ENCODE measurements at places on chromosomes 6 and 20.

GRCh38 chr20:43514648-43514999 lies 7.1 kb downstream of the L3MBTL1 start:
- peak overlapping the region; percentile 95 for H3K4me3 ChIP-seq
- H3K4me1 ChIP-seq, result peaks cover 4% of the 10 kb centered on the region
- H3K27ac ChIP-seq, result peak overlapping the region; percentile 93
- H3K36me3 ChIP-seq, result peaks cover 8% of the 10 kb centered on the region

- peak overlapping the region; percentile 76 for H3K27ac ChIP-seq
- no peaks in the 10 kb centered on the region for H3K27me3 ChIP-seq
- peaks cover 56% of the 10 kb centered on the region for H3K36me3 ChIP-seq
- H3K4me3 ChIP-seq, result peak overlapping the region; percentile 82
- DNase-seq, result no peak
- H3K4me1 ChIP-seq, result peaks cover 51% of the 10 kb centered on the region
Observed at GRCh38 chr20:41030061-41030460, 1.4 kb downstream of the TOP1 start.

- no peak overlapping the region for H3K4me3 ChIP-seq
- no peaks in the 10 kb centered on the region for H3K4me1 ChIP-seq
- DNase-seq, result no peak
- H3K27ac ChIP-seq, result no peak overlapping the region
- H3K36me3 ChIP-seq, result no peaks in the 10 kb centered on the region
Observed at GRCh38 chr6:169974663-169975062, 223.2 kb downstream of the ERMARD start.

- peaks cover 8% of the 10 kb centered on the region for H3K4me1 ChIP-seq
- H3K36me3 ChIP-seq, result no peaks in the 10 kb centered on the region
- no peak for DNase-seq
- H3K4me3 ChIP-seq, result no peak overlapping the region
- no peak overlapping the region for H3K27ac ChIP-seq
Observed at GRCh38 chr20:54343099-54343498, 132.3 kb upstream of the DOK5 start.

- H3K27me3 ChIP-seq, result peaks cover 7% of the 10 kb centered on the region
- H3K27ac ChIP-seq, result no peak overlapping the region
- H3K4me1 ChIP-seq, result no peaks in the 10 kb centered on the region
Observed at GRCh38 chr6:3561725-3562124, 104.9 kb upstream of the SLC22A23 start.

GRCh38 chr6:12126051-12126450 lies 113.9 kb downstream of the HIVEP1 start:
- no peak overlapping the region for H3K4me3 ChIP-seq
- H3K27me3 ChIP-seq, result no peaks in the 10 kb centered on the region
- DNase-seq, result no peak
- no peak overlapping the region for H3K27ac ChIP-seq
- H3K4me1 ChIP-seq, result peaks cover 37% of the 10 kb centered on the region

DNA sequence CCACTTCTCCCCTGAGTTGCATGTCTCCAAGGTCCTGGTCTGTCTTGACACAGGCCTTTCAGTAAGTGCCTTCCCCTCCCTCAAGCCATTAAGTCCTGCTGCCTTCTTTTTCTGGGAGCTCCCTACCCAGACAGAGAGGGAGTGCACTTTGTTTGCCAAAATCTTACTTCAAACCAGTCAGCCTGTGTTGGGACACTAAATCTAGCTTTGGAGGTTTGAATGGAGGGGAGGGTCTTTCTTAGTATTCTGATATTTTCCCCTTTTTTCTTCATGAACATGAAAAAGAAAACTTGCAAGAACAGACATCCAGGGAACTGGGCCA lies 170.7 kb upstream of the PMEPA1 start:
- no peak overlapping the region for H3K27ac ChIP-seq
- no peaks in the 10 kb centered on the region for H3K36me3 ChIP-seq
- no peaks in the 10 kb centered on the region for H3K4me1 ChIP-seq
- no peak for DNase-seq
- H3K4me3 ChIP-seq, result no peak overlapping the region

GRCh38 chr20:57907131-57908000 lies 197.6 kb upstream of the PMEPA1 start:
- H3K36me3 ChIP-seq, result no peaks in the 10 kb centered on the region
- H3K4me1 ChIP-seq, result peaks cover under 1% of the 10 kb centered on the region
- H3K4me3 ChIP-seq, result no peak overlapping the region
- peaks cover 17% of the 10 kb centered on the region for H3K27me3 ChIP-seq

DNA sequence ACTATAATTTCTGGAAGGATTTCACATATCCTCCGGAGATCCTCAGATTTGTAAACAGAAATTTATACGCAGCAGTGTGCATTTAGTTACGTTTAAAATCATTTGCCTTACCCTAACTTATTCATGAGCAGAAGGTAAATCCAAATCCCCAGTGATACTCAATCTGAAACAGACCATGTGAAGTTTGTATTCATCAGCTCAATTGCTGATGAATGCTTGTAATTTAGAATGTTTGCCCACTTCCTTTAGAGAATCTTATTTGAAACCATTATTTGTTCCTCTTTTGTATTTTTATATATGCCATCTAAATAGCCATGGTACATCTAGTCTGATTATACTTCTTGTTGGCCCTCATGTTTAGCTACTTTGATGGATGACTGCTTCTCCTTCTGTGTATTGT lies 15.4 kb downstream of the TAAR1 start:
- no peak overlapping the region for H3K4me3 ChIP-seq
- H3K27me3 ChIP-seq, result peaks cover 31% of the 10 kb centered on the region
- peaks cover 5% of the 10 kb centered on the region for H3K4me1 ChIP-seq
- no peak for DNase-seq

- H3K4me1 ChIP-seq, result peaks cover 22% of the 10 kb centered on the region
- no peak for DNase-seq
- peaks cover 72% of the 10 kb centered on the region for H3K27me3 ChIP-seq
Observed at GRCh38 chr20:49320460-49320859, 42.6 kb upstream of the ZNFX1 start.

DNA sequence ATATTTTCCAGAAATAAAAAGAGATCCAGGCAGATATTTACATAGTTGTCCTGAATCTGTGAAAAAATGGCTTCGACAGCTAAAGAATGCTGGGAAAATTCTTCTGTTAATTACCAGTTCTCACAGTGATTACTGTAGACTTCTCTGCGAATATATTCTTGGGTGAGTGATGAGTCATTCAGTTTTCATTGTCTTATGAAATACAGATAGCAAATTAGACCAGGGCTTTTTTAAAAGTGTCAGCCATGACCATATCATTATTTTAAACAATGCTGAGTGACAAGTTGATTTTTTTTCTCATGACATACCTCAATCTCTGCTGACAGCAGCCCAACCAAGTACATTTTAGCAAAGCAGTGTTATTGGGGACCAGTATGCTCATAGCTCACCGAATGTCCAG lies 32.8 kb downstream of the TSPYL4 start:
- no peaks in the 10 kb centered on the region for H3K4me1 ChIP-seq
- no peak for DNase-seq
- H3K27ac ChIP-seq, result no peak overlapping the region
- H3K27me3 ChIP-seq, result no peaks in the 10 kb centered on the region
- no peak overlapping the region for H3K4me3 ChIP-seq

GRCh38 chr20:33418033-33418432 lies 16.7 kb upstream of the CDK5RAP1 start:
- no peak overlapping the region for H3K27ac ChIP-seq
- DNase-seq, result no peak
- H3K36me3 ChIP-seq, result no peaks in the 10 kb centered on the region
- H3K4me3 ChIP-seq, result no peak overlapping the region

DNA sequence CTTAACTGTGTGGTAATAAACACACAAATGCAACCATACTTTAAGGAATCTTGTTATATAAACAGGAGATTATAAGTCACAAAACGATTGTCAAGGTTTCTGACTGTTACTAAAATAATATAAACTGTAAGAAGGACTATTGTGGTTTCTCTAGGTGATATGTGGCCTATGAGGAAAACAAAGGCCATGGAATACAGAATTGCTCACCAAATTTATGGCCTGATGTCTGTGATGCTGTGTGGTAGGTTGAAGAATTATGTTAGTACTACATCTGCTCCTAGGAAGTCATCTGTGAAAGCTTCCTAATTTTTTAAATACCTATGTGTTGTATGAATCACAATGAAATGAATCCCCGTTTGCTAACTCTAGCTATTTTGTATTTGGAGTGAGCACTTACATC lies 875.4 kb upstream of the MAP3K7 start:
- H3K36me3 ChIP-seq, result no peaks in the 10 kb centered on the region
- no peaks in the 10 kb centered on the region for H3K27me3 ChIP-seq
- H3K4me3 ChIP-seq, result no peak overlapping the region

- no peaks in the 10 kb centered on the region for H3K27me3 ChIP-seq
- no peak for DNase-seq
- no peak overlapping the region for H3K27ac ChIP-seq
- H3K4me1 ChIP-seq, result peaks cover 60% of the 10 kb centered on the region
- peaks cover 55% of the 10 kb centered on the region for H3K36me3 ChIP-seq
- H3K4me3 ChIP-seq, result no peak overlapping the region
Observed at GRCh38 chr6:135883045-135883444, 31.5 kb downstream of the PDE7B start.

- no peaks in the 10 kb centered on the region for H3K4me1 ChIP-seq
- H3K27me3 ChIP-seq, result no peaks in the 10 kb centered on the region
- no peak for DNase-seq
Observed at GRCh38 chr20:61134296-61135030, 117.6 kb upstream of the CDH4 start.

GRCh38 chr20:53874104-53874503 lies 196.3 kb downstream of the BCAS1 start:
- H3K36me3 ChIP-seq, result no peaks in the 10 kb centered on the region
- H3K4me3 ChIP-seq, result no peak overlapping the region
- no peaks in the 10 kb centered on the region for H3K27me3 ChIP-seq
- H3K27ac ChIP-seq, result no peak overlapping the region
- peaks cover 43% of the 10 kb centered on the region for H3K4me1 ChIP-seq
- no peak for DNase-seq

GRCh38 chr6:43082806-43083655 lies 6.9 kb downstream of the PTK7 start:
- no peak overlapping the region for H3K4me3 ChIP-seq
- H3K27me3 ChIP-seq, result peaks cover 21% of the 10 kb centered on the region

GRCh38 chr6:83252719-83253118 lies 59.6 kb downstream of the RWDD2A start:
- H3K27me3 ChIP-seq, result no peaks in the 10 kb centered on the region
- no peak overlapping the region for H3K4me3 ChIP-seq
- no peaks in the 10 kb centered on the region for H3K4me1 ChIP-seq
- H3K36me3 ChIP-seq, result no peaks in the 10 kb centered on the region
- no peak overlapping the region for H3K27ac ChIP-seq

DNA sequence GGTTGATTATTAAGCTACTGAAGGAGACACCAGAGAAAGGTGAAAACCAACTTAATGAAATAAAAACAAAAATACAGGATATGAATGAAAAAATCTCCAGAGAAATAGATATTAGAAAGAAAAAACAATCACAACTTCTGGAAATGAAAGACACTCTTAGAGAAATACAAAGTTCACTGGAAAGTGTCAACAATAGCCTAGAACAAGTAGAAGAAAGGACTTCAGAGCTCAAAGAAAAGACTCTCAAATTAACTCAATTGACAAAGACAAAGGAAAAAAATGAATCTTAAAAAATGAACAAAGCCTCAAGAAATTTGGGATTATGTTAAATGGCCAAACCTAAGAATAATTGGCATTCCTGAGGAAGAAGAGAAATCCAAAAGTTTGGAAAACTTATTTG lies 10.3 kb upstream of the MCM9 start:
- H3K4me1 ChIP-seq, result no peaks in the 10 kb centered on the region
- no peak overlapping the region for H3K27ac ChIP-seq
- no peak for DNase-seq
- H3K27me3 ChIP-seq, result peaks cover 14% of the 10 kb centered on the region

- DNase-seq, result no peak
- no peak overlapping the region for H3K4me3 ChIP-seq
- no peaks in the 10 kb centered on the region for H3K4me1 ChIP-seq
- H3K27me3 ChIP-seq, result no peaks in the 10 kb centered on the region
- no peaks in the 10 kb centered on the region for H3K36me3 ChIP-seq
Observed at GRCh38 chr6:18978337-18979128, 591.4 kb downstream of the RNF144B start.

GRCh38 chr20:44079291-44079690 lies 107.7 kb downstream of the JPH2 start:
- H3K36me3 ChIP-seq, result no peaks in the 10 kb centered on the region
- no peak for DNase-seq
- H3K4me3 ChIP-seq, result no peak overlapping the region
- H3K4me1 ChIP-seq, result peaks cover 36% of the 10 kb centered on the region

- no peak overlapping the region for H3K4me3 ChIP-seq
- H3K36me3 ChIP-seq, result no peaks in the 10 kb centered on the region
- H3K27me3 ChIP-seq, result peaks cover 4% of the 10 kb centered on the region
- peaks cover 3% of the 10 kb centered on the region for H3K4me1 ChIP-seq
- no peak overlapping the region for H3K27ac ChIP-seq
Observed at GRCh38 chr20:24166123-24166381, 177.5 kb upstream of the GGTLC1 start.

DNA sequence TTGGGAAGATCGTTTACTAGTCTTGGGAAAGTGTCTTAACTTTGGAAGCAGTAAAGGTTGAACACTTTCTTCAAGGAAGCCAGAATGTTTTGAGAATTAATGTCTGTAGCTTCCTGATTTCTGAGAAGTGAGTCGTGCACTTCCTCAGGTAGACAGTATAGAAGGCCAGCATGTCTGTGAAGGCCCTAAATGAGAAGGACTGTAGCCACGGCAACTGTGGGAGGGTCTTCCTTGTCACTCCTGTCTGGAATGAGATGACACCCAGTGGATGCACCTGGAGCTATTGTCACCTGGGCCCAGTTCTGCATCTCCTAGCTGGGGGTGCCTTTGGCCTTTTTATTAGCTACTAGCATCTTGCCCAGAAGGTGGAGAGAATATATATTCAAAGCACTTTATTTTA lies 8.8 kb downstream of the STX16 start:
- H3K36me3 ChIP-seq, result peaks cover 54% of the 10 kb centered on the region
- H3K27ac ChIP-seq, result peak overlapping the region; percentile 87
- H3K27me3 ChIP-seq, result no peaks in the 10 kb centered on the region
- H3K4me1 ChIP-seq, result peaks cover 69% of the 10 kb centered on the region
- DNase-seq, result no peak
- peak overlapping the region; percentile 74 for H3K4me3 ChIP-seq

GRCh38 chr20:61112515-61112914 lies 139.5 kb upstream of the CDH4 start:
- no peak overlapping the region for H3K4me3 ChIP-seq
- no peak for DNase-seq
- no peaks in the 10 kb centered on the region for H3K4me1 ChIP-seq
- no peaks in the 10 kb centered on the region for H3K27me3 ChIP-seq
- no peaks in the 10 kb centered on the region for H3K36me3 ChIP-seq

DNA sequence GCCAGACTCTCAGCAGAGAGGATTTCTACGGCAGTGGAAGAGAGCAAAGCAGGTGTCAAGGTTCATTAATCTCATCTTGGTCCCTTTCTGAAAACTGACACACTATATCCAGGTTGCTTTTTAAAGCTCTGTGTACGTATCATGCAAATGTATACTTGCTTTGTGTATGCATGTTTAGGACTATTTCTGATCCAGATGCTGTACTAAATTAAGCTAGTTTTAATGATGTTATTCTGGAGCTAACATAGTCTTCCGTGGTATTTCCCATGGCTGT lies 59.2 kb upstream of the SNX9 start:
- H3K4me1 ChIP-seq, result peaks cover 62% of the 10 kb centered on the region
- H3K27ac ChIP-seq, result peak overlapping the region; percentile 86
- peak overlapping the region; percentile 43 for H3K4me3 ChIP-seq
- no peak for DNase-seq

GRCh38 chr6:25872814-25873213 lies 1.2 kb downstream of the SLC17A3 start:
- H3K27me3 ChIP-seq, result no peaks in the 10 kb centered on the region
- H3K36me3 ChIP-seq, result no peaks in the 10 kb centered on the region
- no peak for DNase-seq
- peaks cover 57% of the 10 kb centered on the region for H3K4me1 ChIP-seq

Data from activated T-helper 2 cell treated with anti-CD3 and anti-CD28 coated beads, Interferon-gamma antibody, Interleukin-2, Interleukin-4, amounts not matched to agents 10 μg/mL and 5 μg/mL and 100 μg/mL, durations not matched to agents 14 hours and 24 hours and 36 hours (primary cell).